ENCODE measurements at places on chromosomes 5 and 9.

GRCh38 chr5:131389869-131390265, 126.0 kb downstream of the CDC42SE2 start:
- no peak for DNase-seq

GRCh38 chr5:96745844-96746531, 61.8 kb downstream of the ERAP1 start:
- no peak for DNase-seq

GRCh38 chr5:64165500-64166200, at the start of gene RNF180:
TSS of gene RNF180 (plus strand) at chr5:64165843. CDS start at chr5:64200808, 34,965 bp downstream.
- no peak for DNase-seq

- no peak for DNase-seq
Measured at GRCh38 chr9:100601216-100601615, 23.3 kb downstream of the CAVIN4 start.

DNA sequence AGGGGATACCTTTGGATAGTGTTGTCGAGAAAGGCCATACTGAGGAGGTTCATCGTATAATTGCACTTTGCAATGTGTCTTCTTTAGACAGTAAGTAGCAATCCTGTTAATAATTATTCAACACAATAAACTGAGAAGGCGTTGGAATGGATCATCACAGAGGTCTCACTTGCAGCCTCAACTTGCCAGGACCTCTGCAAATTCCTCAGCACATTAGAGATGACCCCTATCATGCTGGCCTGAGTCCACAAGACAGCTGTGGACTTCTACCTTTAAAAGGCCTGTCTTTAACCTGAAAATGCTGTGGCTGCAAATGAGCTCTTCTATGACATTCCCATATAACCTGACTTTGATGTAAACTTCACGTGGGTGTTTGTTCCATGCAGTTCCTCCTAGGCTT, 14.1 kb downstream of the SH3TC2 start:
- DNase-seq = no peak

GRCh38 chr5:76805821-76806505, 12.9 kb upstream of the F2RL1 start:
- no peak for DNase-seq

DNA sequence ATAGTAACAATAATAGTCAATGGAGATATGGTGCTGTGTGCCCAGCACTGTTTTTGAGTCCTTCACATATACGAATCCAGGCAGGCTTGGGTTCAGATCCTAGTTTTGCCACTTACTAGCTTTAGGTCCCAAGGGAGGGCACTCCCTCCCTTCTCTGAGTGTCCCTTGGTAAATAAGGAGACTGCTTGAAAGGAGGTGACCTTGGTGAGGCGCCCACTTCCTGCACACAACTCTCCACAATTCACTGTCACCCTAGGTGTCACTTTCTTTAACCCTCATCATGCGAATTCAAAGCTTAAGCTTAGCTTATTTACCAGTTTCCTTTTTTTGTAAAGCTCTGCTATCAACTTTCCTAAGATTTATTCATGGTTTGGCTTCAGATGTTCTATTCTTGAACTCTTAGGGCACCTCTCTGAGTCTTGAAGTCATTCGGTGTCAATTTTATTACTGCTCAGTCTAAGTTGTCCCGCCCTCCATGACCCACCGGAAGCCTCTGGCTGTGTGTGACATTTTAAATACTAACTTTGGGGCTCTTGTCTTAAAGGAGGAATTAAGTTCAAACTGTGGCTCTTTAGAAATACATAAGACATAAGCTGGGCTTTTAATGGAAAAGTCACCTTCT, 170.7 kb upstream of the ZNF618 start:
- DNase-seq = no peak

DNA sequence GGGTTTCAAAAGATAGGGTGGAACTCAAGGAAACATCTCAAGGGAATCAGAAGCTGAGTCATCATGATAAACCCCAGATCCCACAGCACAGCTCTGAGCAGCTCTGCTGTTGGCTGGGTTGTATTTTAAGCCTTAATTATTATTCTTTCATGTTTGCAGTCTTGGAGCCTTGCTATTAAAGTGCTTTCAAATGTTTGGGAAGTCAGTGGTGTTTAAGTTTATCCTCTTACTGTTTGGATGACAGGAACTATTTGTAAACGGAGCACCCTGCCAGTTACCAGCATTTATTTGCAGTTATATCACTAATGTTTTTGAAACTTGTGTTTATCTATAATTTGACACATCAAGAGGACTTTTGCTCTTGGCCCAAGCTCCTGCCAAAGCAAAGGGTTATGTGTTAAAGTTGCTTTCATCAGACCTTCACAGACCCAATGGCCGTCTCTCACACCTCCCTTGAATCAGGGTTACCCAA, 141.1 kb upstream of the SPDL1 start:
- DNase-seq = no peak

GRCh38 chr9:133843751-133844397, 105.7 kb upstream of the SARDH start:
- no peak for DNase-seq

DNA sequence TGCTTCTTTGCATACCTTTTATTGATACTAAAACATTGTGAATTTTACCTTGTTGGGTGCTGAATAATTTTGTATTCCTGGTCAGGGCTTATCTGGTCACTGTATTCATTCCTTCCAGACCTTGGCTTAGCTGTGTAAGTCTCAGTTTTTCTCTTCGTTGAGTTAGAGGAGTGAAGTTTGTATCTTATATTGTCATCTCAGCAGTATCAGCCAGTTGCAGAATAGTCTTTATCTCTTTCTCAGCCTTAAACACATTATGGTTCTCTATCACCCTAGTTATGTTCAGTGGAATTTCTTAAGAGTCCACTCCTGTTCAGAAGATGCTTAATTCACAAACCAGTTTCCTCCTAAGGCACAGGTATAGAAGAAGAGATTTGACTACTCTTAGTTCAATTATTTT, 25.2 kb downstream of the MTREX start:
- DNase-seq = no peak
